SW480 (cell line): ENCODE measurements at places on chromosomes 4 and X.

GRCh38 chrX:639151-639550, 8.6 kb downstream of the SHOX start:
- DNase-seq: no peak

DNA sequence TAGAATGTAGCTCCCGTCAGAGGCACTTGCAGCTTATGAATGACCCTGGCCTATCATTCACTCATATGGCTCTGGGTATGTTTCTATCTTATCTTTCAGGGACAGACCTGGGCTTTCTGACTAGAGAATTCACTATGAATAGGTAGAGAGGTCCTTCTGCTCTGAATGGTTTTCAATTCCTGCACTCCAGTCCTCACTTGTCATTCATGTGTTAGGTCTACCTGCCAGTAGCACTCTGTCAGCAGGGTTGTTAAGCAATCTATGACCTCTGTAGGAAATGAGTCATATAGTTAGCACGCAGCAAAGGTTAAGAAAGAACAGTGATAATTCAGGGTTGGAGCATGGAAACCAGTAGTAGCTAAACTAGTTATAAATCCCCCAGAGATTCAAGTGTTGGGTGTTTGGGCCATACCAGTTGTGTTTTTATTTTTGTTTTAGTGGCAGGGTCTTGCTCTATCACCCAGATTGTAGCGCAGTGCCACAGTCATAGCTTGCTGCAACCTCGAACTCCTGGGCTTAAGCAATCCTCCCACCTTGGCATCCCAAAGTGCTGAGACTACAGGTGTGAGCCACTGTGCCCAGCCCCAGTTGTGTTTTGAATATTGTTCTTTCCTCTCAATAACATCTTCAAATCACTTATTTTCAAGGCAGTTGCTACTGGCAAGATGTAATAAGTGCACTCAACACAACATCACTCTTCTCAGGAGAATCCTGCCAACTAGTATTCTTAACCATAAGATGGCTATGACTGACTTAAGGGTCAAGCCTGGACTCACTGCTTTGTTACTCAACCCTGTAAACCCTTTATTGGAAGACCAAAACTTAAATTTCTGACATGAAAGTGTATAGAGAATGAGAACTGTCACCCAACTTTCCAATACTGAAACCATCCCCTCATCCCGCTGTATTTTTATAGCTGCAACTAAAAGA, 25.1 kb downstream of the ARL13A start:
- peak; percentile 72 for DNase-seq

DNA sequence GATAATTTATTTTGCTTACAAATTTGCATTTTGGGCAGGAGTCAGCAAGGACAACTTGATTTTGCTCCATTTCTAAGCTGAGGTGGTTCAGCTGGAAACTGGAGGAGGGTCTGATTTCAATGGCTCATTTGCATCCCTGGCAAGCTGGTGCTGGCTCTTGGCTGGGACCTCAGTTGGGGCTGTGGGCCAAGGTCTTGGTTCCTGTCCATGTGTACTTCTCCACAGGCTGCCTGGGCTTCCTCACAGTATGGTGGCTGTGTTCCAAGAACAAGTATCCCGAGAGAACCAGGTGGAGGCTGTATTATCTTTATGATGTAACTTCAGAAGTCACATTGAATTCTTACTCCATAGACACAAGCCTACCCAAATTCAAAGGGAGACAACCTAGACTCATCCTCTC, 77.0 kb upstream of the STX18 start:
- DNase-seq: no peak

DNA sequence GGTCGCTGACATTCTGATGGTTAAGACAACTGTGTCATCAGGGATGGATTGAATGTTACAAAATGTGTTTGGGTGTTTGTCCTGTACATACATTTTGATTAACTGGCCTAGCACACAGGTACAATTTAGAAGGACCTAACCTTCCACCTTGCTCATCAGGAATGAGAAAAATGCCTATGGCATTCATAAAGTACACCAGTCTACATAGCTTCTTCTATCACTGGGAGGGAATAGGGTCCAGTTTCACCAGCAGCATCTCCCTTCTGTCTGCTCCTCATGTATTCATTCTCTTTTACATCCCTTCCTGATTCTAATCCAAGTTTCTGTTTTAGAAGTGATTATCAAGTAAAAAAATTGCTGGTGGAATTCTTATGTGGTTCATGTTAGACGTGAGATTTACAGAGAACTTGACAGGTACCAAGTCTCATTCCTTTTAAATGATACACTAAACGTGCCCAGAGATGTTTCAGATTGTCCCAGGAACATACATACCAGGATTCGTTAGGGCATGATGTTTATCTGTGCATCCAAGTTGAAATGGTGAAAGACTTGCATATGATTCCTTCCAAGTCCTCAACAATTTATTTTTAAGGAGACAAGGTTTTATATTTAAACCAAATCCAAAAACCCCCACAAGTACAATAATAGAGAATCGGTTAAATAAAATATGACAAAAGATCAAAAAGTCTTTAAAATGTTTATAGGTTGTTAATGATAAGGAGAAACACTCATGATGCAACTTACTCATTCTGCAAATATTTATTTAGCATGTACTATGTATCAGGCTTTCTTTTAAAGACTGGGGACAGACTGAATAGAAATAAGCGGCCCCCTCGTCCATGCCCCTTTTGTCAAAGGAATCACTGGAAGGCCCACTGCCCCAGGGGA, 359.1 kb downstream of the ZNF674 start:
- no peak for DNase-seq

- DNase-seq: no peak
These were observed 103.7 kb downstream of the JADE1 start for GRCh38 chr4:128913228-128913627.

DNA sequence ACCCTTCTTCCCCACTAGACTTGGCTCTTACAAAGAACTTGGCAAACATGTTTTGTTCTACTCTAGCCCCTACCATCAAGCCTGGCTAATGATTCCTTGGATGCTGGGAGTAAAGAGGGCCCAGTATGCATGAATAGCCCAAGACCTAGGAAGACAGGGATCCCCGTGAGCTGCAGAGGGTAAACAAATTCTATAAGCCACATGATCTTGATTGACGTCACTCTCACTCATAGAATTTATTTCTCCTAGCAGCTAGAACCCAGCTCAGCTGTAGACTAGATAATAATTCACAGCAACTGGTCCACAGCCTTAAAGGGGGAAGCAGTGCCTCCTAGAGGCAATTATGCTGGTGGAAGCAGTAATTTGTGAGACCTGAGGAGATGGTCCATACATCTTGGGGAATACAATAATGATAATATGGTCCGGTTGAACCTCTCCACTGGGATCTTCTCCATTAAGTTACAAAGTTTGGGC, 16.1 kb upstream of the USO1 start:
- no peak for DNase-seq

GRCh38 chr4:58286335-58286734, 1176.2 kb upstream of the IGFBP7 start:
- no peak for DNase-seq

GRCh38 chr4:153987291-153987690, 198.4 kb upstream of the SFRP2 start:
- DNase-seq: no peak

DNA sequence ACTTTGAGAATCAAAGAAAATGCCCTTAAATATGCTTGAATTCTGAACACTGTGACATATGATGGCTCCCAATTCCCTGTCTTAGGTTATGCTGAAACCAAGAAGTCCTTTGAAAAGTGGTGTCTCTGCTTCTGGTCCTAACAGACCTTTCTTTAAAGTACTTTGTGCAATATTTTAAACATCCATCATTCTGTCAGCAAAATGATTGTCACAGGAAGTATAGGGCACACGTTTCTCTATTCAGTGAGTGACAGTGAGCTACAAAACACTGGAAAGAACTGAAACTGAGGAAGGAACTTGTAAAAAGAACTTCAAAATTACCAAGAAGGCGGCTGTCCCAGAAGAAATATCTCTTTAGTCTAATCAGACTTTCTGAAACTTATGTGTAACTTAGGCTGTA, 12.2 kb upstream of the NUP54 start:
- no peak for DNase-seq

DNA sequence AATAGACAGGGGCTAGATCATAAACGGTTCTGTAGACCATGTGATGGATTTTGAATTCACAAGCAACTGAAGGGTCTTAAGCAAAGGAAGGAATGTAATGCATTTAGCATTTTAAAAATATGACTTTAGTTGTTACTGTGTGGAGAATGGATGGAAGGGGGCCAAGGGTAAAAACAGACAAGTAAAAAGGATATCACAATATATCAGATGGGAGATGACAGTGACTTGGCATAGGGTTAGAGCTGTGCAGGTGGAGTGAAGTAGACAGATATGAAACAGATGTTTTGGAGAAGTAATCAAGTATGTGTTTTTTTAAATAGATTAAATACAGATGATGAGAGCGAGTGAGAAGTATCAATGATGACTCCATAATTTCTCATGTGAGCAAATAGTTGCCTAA, 1116.0 kb upstream of the TENM3 start:
- DNase-seq: no peak

DNA sequence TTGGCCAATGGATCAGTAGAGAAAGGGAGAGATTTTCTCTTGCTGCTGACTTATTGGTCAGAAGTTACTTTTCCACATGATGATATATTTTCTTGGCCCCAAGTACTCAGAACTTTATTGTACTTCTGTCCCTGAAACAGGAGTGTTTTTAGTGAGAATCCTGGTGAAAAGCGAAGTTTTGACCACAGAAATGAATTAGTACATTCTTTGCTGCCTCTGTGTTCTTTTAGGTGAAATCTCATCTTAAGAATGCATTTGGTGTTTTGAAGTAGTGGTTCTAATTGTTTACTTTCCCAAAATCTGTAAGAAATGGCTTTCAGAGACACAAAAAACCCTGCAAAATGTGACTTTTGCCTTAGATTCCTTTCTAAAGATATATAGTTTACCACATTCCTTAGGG, 240.4 kb downstream of the FRMPD4 start:
- no peak for DNase-seq

DNA sequence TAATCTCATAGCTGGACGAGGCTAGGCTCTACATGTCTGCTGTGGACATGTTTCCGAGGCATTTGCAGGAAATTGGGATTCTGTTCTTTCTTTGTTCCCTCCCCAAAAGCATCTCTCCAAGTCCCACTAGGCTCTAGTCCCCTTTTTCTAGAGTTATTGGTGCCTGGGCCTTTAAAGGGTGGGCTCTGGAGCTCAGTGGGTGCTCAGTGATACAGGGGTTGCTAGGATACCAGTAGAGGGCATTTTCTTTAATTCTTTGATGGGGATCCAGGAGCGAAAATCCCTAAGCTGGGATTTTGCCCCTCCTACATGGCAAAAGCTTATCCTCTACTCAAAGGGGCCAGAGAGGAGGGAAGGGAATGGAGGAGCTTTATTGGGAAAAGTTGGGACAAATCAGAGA, 34.2 kb downstream of the ARHGEF9 start:
- no peak for DNase-seq

- no peak for DNase-seq
These were observed 1754.3 kb upstream of the AGA start for GRCh38 chr4:179196511-179196910.
